Thyroid gland (tissue), 4 donors: ENCODE measurements at places on chromosomes 16 and 17. TPM values are rescaled to one million over a fixed set of nuclear protein-coding genes. Genes with fewer than 3 reads are reported as not detected.

Gene STX4
- total RNA-seq: 47.6 TPM

Gene TMEM238L
- total RNA-seq: not detected

Gene KIF2B
- total RNA-seq: not detected

Gene DNAH3
- total RNA-seq: not detected

Gene DVL2
- 68.6 TPM for total RNA-seq

Gene OR1A2
- not detected for total RNA-seq
